ENCODE measurements at places on chromosomes 16 and 17. TPM values are rescaled to one million over a fixed set of nuclear protein-coding genes. Genes with fewer than 3 reads are reported as not detected.

CAMKK1 gene
- 6.3 TPM for total RNA-seq

GRIN2A gene
- under 0.01 TPM for total RNA-seq

HEATR9 gene
- total RNA-seq, result not detected

TSPAN10 gene
- total RNA-seq, result 0.81 TPM

KCNJ12 gene
- 0.26 TPM for total RNA-seq

CPD gene
- 152 TPM for total RNA-seq

EVI2A gene
- total RNA-seq, result 9.9 TPM

GRB7 gene
- total RNA-seq, result 1.5 TPM

SMTNL2 gene
- not detected for total RNA-seq

CX3CL1 gene
- total RNA-seq, result 7.7 TPM

PRSS33 gene
- not detected for total RNA-seq

TNFSF12 gene
- 21.8 TPM for total RNA-seq

TNP2 gene
- total RNA-seq, result under 0.01 TPM

STRADA gene
- 19.5 TPM for total RNA-seq

C1QTNF1 gene
- total RNA-seq, result 208 TPM
